ENCODE measurements at places on chromosomes 6 and 20.

GRCh38 chr6:33837971-33838665, 34.3 kb upstream of the MLN start:
- no peak for DNase-seq

- DNase-seq, result no peak
These were observed 20.5 kb downstream of the COL9A1 start for GRCh38 chr6:70282312-70282918.

DNA sequence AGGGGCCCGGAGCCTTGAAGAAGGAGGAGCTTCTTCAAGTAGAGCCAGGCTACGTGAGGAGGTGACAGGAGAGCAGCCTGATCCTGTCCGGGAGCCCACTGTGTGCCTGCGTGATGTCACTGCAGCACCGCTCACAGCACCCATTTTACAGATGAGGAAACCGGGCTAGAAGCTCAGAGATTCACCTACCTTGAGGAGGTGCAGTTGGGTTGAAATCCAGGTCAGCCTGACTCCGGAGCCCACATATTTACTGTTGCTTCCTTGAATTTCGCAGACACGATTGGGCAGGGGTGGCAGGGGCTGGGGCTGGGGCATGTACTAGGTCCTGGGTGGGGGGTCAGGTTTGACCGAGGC, 12.5 kb downstream of the VSTM2L start:
- DNase-seq, result no peak

DNA sequence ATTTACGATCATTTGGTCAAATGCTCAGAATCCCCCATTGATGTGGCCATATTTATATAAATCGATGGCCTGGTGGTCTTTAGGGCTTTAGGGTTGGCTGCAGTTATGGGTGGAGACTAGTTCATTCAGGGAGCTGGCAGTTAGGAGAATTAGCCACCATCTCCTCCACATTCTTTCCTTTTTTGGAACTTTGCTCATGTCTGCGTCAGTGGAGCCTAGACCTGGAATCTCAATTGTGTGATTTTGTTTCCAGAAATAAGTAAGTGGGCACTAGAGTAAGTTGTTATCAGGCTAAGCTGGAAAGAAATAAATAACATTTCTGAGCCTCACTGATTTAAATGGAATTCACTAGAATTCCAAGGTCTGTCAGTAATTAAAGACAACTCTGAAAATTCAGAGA, 29.0 kb upstream of the ELOVL5 start:
- no peak for DNase-seq

DNA sequence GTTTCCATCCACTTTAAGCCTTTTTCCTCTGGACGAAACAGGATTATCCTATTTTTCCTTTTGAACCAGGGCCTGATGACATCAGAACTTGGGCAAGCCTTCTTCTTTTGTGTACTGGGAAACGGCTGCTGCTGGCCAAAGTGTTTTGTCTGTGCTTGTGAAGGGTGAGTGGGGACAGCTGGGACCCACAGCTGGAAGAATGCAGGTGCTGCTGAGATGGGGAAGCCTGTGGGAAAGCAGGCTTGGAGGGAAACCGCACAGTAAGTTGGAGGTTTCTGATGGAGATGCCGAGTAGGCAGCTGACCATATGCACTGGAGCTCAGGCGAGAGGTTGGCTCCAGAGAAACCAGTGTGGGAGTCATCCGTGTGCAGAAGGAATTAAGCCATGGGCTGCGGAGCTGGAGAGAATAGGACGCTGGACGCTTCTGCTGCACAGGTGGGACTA, 8.5 kb upstream of the PSMG4 start:
- no peak for DNase-seq

- DNase-seq, result no peak
These were observed 21.4 kb upstream of the RBBP8NL start for GRCh38 chr20:62448788-62449187.
